NCI-H1436 (cell line): ENCODE measurements at places on chromosomes 7 and 10.

DNA sequence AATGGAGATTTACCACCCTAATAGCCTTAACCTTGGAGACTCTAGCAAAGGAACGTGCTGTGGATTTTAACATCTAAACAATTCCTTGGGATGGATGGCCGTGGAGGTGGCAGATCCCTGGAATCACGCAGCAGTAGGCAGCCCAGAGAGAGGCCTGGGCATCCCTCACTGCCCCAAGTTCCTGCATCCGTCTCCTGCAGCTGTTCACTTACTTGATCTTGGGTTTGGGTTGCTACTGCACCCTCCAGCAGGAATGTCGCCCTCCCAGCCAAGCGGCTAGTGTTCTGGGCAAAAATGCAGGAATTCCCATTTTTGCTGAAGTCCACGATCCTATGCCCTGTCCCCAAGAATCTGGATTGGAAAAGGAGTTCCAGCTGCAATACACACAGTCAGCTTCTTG is 166.7 kb upstream of the SH2B2 start:
- DNase-seq: no peak

GRCh38 chr7:111919631-111920179 is 286.5 kb downstream of the DOCK4 start:
- DNase-seq: no peak

- no peak for DNase-seq
These were observed 94.4 kb upstream of the KIAA1217 start for GRCh38 chr10:24114556-24114955.

DNA sequence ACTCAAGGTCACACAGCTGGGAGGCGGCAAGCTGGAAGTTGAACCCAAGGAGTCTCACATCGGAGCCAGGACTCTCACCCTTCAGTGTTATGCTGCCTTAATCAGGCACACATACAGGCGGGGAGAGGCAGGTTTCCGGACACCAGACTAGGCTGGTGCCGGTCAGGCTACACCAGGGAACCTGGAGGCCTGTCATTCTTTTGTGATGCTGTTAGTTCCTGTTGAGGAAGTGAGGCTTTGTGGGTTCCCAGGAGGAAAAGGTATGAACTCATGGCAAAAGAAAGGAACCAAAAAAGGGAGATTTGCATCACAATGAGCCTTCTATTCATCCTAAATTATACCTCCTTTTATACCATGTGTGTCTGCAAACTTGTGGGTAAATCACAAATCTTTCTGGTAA is 103.8 kb downstream of the TCF7L2 start:
- DNase-seq: no peak

- DNase-seq: no peak
These were observed 39.3 kb downstream of the INSIG1 start for GRCh38 chr7:155336812-155337602.

DNA sequence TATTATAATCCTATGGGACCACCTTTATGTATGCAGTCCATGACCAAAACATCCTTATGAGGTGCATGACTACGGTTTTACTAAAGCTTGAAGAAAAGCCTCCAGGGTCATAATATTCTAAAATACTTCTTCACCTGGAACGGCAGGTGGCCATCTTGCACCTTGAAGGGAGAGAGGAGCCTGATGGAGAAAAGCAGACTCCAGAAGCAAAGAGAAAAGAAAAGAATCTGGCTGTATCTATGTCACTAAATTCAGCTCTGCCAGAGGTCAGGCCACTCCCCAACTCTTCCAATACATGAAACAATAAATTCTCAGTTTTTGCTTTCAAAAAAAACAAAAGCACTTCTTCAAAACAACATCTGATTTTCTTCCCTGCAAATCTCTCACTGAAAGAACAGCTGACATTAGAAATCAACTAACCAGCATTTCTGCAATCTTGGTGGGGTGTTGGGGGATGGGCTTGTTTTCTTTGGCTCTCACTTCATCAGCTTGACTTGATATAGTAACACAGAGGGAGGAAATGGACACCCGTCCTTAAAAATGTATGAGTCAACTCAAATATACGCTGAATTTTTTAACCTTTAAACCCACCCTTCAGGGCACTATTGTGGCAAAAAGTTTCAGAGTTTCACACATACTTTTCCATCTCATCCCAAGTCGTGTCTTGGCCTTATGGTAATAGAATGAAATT is 21.7 kb downstream of the HIBADH start:
- no peak for DNase-seq

DNA sequence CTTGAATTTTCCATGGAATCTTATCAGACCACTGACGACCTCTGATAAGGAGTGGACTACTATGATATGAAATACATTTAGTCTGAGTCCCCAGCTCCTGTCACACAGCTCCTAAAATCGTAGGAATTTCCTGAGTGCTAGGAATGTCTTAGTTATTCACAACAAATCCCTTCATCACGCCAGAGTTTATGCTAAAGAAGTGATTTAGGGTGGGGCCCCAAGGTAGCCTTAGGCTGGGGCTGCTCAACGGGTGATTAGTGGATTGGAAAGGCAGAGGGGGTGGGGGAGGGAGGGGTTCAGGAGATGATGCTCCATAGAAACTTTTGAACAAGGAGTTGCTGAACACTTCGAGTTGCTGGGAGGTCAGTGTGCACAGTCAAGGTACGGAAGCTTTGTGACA is 7.0 kb upstream of the TET1 start:
- DNase-seq: no peak
